ENCODE measurements at places on chromosomes 2 and 18.
A peak's percentile ranks its signal among the peaks of the same experiment; 100 is the strongest.

- no peak for DNase-seq
Observed at GRCh38 chr18:13319629-13320028, 101.1 kb downstream of the LDLRAD4 start.

- no peak for DNase-seq
Observed at GRCh38 chr2:197240421-197241041, 70.0 kb downstream of the ANKRD44 start.

GRCh38 chr18:57738078-57738477 lies 65.0 kb downstream of the ATP8B1 start:
- no peak for DNase-seq

DNA sequence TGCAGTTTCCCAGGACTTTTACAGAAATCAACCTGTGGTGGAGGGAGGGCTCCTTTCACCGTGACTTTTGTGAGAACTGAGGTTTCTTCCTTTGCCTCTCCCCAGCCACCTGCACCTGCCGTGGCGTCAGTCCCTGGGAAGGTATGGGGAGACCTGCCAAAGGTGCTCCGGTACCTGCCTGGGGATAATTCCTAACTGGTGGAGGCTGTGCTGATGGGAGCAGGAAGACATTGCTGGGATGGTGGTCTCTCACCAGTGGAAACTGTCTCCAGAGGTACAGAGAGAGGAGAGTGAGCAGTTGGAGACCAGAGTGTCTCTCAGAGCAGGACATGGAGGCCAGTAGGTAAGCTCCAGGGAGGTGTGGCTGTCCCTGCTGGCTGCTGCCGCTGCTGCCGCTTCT lies 52.6 kb downstream of the CIB4 start:
- no peak for DNase-seq

- DNase-seq, result no peak
Observed at GRCh38 chr2:208565690-208566416, 159.3 kb downstream of the PTH2R start.

- DNase-seq, result no peak
Observed at GRCh38 chr2:221267773-221268425, 304.2 kb downstream of the EPHA4 start.

- DNase-seq, result no peak
Observed at GRCh38 chr2:231297108-231297908, 98.2 kb upstream of the B3GNT7 start.

DNA sequence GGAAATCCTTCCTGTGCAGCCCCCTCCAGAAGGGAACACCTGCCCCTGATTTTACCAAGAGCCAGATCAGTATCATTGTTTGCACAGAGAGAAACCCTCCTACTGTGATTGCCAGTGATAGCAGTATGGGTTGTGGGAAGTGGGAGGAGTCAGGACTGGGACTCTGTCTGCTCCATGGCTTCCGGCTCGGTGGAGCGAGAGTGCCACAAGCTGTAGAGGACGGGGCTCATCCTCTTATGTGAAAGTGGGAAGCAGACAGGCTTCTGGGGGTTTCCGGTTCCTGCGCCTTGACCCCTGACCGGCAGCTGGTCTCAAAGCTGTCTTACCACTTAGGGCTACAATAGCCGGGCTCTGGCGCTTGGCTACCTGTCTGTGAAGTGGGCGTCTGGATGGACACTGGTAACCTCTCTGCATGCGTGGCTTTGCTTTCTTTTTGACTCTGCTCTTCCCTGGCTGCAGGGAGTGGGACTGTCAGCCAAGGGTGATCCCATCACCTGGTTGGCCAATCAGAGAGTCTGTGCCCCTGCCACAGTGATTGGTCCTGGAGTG lies 79.7 kb downstream of the BCL2L11 start:
- DNase-seq, result no peak

DNA sequence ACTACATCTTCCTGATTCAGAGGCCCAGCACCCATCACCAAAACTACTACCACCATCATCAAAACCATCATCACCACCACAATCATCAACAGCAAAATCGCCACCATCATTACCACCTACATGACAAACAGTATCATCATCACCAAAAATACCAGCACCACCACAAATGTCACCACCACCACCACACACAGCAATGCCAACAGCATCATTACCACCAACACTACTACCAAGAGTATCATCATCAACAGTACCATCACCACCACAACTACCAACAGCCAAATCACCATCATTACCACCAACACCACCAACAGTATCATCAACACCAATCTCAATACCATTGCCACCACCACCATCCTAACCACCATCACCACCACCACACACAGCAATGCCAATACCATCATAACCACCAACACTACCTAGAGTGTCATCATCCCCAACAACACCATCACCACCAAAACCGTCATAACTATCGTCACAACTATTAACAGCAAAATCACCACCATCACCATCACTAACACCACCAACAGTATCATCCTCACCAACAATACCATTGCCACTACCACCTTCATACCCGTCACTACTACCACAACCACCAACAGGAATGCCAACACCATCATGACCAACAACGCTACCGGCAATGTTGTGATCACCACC lies 64.6 kb upstream of the TEX51 start:
- no peak for DNase-seq

GRCh38 chr2:18167871-18168270 lies 289.4 kb downstream of the KCNS3 start:
- no peak for DNase-seq

DNA sequence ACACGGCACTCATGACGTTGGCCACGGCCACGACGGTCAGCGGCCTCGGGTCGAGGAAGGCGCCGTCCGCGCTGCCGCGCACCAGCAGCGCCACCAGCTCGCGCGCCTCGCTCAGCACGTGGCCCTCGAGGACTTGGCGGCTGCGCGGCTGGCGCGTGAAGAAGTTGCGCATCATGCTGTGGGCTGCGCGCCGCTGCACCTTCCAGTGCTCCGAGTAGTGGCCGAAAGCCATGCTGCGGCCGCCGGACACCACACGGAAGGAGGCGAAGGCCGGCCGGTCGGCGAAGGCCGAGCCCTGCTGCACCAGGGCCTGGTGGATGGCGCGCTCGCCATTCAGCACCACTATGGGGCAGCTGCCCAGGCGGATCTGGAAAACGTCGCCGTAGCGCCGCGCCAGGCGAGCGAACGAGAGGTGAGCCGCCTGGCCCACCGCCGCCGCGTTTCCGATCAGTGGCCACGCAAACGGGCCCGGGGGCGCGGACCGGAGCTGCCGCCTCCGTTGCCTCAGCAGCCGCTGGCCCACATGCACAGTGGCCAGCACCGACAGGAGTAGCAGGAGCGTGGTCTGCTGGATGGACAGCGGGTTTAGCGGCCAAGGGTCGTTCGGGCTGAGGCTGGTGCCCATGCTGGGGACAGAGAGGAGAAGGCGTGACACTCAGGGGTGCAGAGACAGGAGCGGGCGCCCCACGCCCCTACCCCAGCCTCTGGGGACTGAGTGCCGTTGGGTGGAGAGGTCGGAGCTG lies 1.0 kb downstream of the CYP1B1 start:
- DNase-seq, result no peak

DNA sequence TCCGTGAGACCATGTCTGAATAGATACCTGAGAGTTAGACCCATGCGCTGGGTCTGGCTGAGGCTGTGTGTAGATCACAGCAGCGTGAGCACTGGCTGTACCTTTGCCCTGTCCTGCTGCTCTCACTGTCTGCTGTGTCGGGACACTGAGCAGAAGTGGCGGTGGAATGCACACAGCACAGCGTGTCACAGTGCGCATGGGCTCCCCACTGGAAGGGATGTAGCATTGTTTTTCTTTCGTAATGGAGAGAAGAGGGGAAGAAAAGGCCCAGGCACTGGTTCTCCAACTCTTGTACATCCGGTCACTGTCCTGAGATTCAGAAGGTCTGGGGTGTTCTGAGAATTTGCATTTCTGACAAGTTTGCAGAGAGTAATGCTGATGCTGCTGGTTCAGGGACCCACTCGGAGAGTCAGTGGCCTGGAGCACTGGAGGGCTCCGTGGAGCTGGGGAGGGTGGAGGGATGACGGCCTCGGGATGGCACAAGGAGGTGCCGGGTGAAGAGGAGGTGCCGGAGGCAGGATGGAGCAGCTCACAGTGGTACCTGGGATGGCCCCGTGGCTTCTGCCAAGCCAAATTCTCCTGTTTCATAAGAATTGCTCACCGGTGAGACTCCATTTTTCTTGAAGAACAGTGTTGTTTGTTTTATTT lies 252.8 kb downstream of the LDLRAD4 start:
- no peak for DNase-seq

- DNase-seq, result peak; percentile 36
Observed at GRCh38 chr2:162840598-162841246, 2.2 kb upstream of the KCNH7 start.

- no peak for DNase-seq
Observed at GRCh38 chr2:232655392-232655791, 22.0 kb downstream of the EFHD1 start.

- no peak for DNase-seq
Observed at GRCh38 chr18:40849886-40850285, 1105.1 kb upstream of the PIK3C3 start.

GRCh38 chr2:106282462-106283170 lies 88.5 kb upstream of the UXS1 start:
- DNase-seq, result no peak

GRCh38 chr2:10005461-10006235 lies 37.7 kb upstream of the KLF11 start:
- DNase-seq, result no peak

- DNase-seq, result no peak
Observed at GRCh38 chr2:143410082-143410897, 281.1 kb downstream of the ARHGAP15 start.

GRCh38 chr2:9653485-9654271 lies 22.9 kb upstream of the YWHAQ start:
- no peak for DNase-seq

GRCh38 chr2:211939177-211939576 lies 599.4 kb downstream of the ERBB4 start:
- DNase-seq, result no peak

DNA sequence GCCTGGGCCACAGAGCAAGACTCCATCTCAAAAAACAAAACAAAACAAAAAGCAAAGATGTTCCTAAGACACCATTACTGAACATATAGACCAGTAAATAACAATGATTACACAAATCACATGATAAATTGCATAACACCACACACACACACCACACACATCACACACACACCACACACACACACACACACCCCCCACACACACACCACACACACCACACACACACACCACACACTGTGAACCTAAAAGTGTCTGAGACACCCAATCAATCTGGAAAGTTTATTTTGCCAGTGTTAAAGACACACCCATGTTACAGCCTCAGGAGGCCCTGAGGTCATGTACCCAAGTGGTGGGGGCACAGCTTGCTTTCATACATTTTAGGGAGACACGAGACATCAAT lies 62.6 kb upstream of the ASAP2 start:
- no peak for DNase-seq

DNA sequence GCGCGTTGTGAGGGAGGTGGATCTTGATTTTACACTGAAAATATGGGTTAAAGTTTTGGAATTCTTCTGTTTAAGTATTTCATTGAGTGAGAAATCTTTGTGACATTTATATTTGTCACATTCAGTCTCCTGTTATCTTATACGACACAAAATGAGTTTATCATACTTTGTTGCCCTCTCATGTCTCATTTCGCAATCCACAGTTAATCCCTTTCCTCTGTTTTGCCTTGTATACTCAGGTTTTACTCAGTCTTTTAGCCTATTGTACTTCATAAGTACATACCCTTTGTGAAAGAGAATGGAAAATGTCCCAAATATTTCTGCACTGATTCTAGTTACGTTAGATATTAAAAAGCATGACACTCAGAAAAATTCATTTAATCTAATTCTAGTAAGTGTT lies 142.7 kb downstream of the ATP9B start:
- no peak for DNase-seq

- DNase-seq, result no peak
Observed at GRCh38 chr2:27582129-27582694, 630 bp upstream of the ZNF512 start.

GRCh38 chr2:16392647-16393499 lies 272.8 kb downstream of the CYRIA start:
- no peak for DNase-seq

DNA sequence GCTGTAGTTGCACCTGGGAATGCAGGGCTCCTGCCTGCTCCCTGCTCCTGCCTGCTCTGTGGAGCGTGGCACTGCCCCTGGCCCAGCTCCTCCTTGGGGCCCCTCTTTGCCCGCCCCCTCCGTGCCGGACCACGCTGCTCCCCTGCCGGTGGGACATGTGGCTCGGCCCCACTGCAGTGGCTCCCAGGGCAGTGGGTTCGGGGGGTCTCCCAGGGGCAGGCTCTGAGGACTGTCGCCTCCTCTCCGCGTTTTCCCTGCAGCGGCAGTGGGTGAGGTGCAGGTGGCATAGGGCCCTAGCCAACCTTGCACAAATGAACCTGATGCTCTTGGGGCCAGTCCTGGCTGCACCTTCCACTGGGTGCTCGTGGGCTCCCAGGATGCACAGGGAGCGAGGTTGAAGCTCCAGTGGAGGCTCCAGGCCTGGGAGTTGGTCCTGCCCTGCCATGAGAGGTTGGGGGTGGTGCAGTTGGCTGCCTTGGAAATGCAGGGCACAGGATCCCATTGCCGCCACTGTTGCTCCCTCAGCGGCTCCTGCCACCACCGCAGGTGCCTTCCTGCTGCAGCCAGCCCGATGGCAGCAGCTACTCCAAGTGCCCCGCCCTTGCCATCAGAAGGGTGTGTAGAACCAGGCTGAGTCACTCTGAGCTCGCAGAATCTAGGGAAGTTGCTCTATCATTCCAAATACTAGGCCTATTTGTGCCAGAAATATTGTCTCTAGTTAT lies 313.1 kb upstream of the SYT4 start:
- no peak for DNase-seq

DNA sequence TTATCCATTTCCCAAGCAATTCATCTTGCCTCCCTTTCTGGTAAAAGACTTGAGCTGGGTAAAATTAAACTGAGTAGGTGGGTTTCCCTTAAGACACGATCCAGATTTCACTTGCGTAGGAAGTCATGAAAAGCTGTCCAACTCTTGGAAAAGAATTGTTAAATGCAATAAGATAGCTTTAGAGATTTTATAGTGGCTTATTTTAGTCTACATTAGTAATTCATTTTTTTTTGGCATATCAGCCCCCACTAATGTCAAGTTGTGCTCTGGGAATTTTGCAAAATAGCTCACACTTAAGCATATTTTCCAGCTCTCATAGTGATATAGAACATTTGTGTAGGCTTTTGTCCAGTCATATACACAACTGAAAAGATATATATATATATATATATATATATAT lies 344.7 kb upstream of the FIGN start:
- no peak for DNase-seq

DNA sequence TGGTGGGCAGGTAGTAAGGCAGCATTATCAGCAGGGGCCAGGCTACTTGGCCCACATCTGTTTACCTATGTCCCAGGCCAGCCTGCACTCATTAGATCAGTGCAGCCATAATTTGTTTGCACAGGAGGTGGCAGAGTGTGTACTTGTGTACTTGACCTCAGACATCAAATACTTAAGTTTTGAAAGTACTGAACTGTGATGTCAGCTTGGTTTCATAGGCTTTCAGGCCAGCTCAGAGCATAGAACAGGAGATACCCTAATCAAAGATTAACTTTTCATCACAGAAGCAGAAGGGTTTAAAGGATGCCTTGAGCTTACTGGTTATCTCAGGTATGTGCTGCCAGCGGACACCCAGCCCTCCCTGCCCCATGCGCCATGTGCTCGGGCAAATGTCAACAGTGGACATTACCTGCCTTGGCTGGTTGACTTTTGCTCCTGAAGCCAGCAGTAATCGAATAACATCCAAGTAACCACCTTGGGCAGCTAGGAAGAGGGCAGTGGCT lies 33.2 kb downstream of the ANKRD29 start:
- DNase-seq, result no peak
